ENCODE measurements at places on chromosomes 7 and 10.

GRCh38 chr10:80159166-80159873 lies 26.8 kb downstream of the PLAC9 start:
- DNase-seq: no peak

DNA sequence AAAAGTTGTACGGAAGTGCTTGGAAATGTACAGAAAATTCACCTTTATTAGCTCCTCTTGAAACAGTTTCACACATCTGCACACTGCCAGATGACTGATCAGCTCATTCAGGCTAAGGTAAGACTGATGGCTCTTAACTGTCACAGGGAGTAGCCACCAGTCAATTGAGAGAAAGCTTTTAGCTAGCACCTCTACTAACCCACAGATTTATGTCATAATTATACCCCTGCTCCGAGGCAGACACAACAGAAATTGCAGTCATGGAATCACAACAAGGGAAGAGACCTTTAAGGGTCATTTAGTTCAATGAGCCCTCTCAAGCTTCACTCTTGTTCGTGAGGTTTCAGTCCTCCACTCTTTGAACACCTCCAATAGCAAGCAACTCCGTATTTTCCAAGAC lies 235.4 kb downstream of the TRIL start:
- no peak for DNase-seq

GRCh38 chr10:79053481-79054202 lies 15.1 kb upstream of the ZMIZ1 start:
- no peak for DNase-seq

DNA sequence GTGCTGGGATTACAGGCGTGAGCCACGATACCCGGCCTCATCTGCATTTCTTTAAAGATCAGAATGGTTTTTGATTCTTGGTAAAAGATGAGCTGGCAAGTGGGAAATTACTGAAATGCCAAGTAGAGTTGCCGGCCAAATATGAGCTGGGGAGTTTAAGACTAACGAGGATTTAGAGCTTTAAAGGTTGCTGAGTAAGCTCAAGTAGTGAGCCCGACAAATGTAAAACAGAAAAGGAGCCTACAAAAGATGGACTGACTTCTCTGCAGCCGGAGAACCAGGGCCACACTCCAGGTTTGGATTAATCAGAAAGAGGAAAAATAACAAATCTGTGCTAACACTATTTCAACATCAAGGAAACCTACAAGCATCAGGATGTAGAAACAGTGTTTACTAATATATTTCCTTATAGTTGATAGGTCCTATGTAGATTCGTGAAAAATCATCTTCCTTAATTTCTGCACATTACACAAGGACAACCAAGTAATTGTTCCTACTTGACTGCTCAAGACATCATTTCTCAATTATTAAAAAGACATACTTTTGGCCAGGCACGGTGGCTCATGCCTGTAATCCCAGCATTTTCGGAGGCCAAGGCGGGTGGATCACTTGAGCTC lies 49.6 kb downstream of the MPP7 start:
- no peak for DNase-seq

- no peak for DNase-seq
Measured at GRCh38 chr10:43342279-43343125, 28.9 kb upstream of the FXYD4 start.

GRCh38 chr7:34849986-34850385 lies 187.3 kb downstream of the DPY19L1 start:
- DNase-seq: no peak

All from glomerular endothelial cell (primary cell).